ENCODE measurements at places on chromosomes 2 and 18. TPM values are rescaled to one million over a fixed set of nuclear protein-coding genes. Genes with fewer than 3 reads are reported as not detected.

- DNase-seq, result no peak
These were observed 94.0 kb downstream of the AQP4 start for GRCh38 chr18:26771524-26771923.

GRCh38 chr2:207240649-207241048 is 74.9 kb upstream of the KLF7 start:
- no peak for DNase-seq

GRCh38 chr2:24821433-24821891 is 28.2 kb downstream of the CENPO start:
- DNase-seq, result no peak

The CRYGA gene
- total RNA-seq, result not detected

GRCh38 chr2:74005786-74006185 is 21.1 kb downstream of the TET3 start:
- no peak for DNase-seq

GRCh38 chr2:181632733-181633401 is 24.0 kb downstream of the CERKL start:
- DNase-seq, result no peak

DNA sequence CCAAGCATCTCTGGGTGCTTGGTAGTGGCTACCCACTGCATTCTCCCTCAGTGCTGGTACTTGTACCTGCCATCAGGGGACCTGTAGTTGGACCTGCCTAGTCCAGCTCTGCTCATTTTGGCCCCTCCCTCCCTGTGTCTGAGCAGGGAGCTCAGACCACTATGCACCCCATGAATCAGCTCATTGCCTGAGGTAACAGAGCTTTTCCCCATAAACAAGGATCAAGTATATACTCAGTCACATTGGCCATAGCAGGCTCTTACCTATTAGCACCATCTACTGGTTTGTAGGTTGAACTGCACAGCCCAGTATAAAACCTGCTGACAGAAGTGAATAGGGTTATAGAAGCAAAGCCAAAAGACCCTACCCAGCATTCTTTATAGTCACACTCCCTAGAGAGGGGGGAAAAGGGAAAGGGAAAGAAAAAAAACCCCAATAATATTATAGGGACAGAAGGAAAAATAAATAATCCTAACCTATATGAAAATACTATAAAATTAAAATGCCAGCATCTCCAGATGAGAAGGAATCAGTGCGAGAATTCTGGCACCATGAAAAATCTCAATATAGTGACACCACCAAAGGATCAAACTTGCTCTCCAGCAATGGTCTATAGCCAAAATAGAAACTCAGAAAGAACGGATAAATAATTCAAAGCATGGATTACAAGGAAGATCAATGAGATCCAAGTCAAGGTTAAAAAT is 6.9 kb upstream of the FLACC1 start:
- DNase-seq, result no peak

The CXCR2 gene
- total RNA-seq, result not detected

DNA sequence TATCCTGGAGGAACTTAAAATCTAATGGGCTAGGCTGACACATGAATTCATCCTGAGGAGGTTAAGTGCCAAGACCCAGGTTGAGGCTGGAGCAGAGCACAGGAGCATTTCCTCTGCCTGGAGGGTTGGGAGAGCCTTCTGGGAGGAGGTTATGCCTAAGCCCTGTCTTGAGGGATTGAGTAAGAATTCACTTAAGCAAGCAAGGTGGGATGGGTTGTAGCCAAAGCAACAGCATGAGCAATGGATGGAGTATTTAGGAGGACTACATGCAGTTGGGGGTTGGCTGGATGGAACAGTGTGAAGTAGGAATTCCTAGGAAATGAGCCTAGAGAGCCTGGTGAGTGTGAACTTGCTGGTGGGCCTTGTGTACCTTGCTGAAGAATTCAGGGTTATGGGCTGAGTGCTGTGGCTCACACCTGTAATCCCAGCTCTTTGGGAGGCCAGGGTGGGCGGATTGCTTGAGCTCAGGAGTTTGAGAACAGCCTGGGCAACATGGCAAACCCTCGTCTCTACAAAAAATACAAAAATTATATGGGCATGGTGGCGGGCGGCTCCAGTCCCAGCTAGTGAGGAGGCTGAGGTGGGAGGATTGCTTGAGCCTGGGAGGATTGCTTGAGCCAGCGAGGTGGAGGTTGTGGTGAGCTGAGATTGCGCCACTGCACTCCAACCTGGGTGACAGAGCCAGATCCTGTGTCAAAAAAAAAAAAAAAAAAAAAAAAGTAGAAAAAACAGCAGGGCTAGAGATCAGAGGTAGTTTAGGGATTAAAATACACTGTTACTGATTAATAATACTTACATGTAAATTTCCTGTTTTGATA is 22.2 kb downstream of the TANC1 start:
- no peak for DNase-seq

The PLA2R1 gene
- total RNA-seq, result 28.3 TPM

DNA sequence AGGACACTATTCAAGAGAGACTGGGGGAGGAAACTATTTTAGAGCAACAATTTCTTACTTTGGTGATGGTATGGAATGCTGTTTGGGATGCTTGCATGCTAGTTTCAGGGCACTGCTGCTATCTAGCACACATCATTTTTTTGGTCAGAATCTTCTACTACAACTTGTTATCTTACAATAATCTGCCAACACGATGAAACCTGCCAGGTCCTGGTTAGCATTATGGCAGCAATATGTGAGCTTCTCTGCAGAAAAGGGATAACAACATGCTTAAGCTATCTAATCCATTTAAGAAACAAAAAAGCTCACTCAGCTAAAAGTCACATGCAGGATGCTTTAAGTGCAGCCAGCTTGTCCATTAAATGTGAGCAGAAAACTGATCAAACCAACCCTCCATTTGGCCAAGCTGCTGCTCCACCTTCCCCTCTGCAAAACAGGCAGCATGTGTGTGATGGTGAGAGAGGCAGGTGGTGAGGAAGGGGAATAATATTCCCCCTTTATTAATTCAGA is 30.1 kb downstream of the GAREM2 start:
- DNase-seq, result no peak

- DNase-seq, result no peak
These were observed 180.9 kb downstream of the BCL2 start for GRCh38 chr18:63138436-63139340.
